ENCODE measurements at places on chromosomes 5 and 9.

DNA sequence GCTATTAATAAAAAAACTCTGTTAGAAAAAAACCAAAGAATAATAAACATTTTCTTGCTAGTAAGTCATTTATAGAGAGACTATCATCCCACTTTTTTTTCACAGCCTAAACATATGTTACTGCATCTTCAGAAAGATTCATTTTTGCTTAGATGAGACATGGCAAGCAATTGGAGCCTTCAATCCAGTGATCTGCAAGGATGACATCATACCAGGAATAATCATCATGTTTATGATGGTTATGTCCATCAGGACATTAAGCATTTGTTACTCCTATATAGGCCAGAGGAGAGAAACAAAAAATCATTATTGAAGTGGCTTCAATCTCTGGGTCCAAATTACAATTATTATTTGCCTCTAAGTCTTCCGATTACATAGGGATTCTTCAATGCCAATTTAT lies 626.3 kb upstream of the CCNG1 start:
- no peak for DNase-seq

DNA sequence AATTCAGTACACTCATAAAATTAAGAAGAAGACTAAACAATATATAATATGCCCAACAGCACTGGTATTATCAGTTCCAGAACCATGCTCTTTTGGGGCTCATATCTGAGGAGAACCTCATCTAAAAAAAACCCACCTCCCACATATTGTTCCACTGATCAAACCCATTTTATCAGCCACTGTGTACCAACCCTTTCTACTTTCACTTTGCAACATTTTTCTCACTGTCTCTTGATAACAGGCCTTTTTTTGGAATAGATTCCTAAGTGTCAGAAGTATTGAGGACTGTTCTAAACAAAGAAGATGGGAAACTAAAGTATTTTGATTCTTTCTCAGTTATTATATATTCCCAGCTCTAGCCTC lies 173.2 kb downstream of the GABRB2 start:
- no peak for DNase-seq

GRCh38 chr5:56725711-56726411 lies 89.5 kb upstream of the MAP3K1 start:
- DNase-seq = no peak

DNA sequence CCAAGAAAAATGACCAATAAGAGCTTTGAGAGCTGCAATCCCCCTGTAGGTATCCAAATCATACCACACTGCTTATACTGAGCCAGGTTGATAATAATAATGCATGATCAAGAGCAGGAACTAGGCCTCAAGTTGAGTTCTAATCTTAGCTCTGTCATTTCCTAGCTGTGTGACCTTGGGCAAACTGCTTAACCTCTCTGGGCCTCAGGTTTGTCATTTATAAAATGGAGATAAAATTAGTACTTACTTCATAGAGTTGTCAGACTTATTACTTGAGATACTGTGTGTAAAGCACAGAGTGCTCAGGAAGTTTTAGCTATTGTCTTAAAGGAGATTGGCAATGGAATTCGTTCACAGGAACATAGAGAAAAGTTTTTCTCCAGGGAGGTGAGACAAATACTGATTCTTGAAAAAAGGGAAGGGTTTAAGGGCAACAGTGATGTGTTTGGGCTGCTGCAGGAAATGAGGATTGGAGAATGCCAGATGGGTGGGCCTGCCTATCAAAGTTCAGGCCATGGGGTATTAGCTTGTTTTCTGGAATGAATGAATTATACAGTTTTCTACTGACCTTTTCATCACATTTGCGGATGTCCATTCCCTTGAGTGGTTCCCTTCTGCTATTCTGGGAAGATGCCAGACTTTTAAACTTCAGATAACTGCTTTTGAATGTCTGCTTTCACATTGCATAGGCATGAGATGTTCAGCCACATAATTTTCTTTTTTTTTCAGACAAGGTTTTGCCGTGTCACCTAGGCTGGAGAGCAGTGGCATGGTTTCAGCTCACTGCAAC lies 10.2 kb upstream of the ATP6V0E1 start:
- peak; percentile 72 for DNase-seq

DNA sequence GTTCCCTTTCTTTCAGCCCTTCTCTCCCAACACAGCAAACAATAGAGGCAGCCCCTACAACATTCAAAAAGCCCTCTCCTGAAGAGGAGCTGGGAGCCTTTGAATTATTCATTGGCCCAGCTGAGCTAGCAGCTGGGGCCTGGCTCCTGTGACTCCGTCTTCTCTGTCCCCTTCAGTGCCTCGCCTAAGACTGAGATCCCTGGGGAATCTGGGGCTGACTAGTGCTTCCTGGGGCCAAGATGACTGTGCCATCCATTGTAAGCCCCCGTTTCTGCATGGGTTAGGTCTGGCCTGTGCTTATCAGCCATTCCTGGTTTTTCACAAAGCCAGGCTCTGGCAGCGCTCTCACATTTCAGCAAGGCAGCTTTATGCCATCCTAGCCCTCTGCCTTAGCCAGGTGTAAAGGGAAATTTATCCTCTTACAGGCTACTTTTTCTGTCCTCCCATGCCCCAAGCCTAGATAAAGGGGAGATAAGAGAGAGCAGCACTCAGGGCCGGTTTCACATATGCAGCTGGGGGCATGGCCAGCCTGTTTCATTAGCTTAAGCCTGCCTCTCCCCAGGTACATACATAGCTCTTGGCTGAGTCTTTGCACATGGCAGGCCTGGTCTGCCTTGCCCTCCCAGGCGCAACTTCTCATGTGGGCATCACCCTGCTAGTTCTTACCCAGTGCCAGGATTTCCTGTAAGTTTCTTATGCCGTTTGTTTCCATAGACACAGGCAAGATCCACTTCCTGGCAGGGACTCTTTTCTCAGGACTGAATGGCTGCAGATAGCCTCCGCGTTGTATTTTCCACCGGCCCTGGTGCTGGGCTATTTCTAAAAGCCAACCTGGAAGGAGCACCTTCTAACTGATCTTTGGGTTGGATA lies 15.8 kb downstream of the PTPA start:
- DNase-seq = no peak

DNA sequence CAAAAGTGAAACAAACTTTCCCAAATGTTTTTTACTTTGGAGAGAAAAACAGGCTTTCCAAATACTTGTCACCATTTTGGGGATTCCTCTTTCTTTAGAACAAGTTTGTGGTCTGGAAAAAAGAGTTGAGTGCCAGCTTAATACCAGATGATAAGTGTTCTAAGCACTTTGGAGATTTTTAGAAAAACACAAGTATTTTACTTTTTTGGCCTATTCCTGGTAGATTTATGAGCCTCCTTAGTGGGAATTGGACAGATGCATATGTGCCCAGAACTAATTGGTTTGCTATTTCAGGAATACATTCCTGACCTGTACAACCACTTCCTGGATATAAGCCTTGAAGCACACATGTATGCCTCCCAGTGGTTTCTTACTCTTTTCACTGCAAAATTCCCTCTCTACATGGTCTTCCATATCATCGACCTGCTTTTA lies 40.5 kb downstream of the GPR21 start:
- DNase-seq = no peak

DNA sequence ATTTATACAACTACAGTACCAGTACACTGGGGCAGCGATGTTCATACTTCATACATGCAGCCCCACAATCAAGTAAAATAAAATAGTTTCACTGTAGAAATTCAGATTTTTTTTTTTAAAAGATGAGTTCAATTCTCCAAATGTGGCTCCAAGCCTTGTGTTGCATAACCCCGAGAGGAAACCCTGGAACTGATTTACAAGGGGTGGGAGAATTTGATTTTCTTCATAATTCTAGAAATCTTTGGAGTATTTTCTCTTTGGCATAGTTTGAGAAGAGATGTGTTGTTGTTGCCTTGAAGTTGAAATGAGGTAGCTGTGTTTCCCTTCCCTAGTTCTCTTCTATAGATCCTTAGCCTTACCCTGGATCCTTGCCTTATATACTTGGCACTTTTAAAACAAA lies 3.1 kb downstream of the RHOBTB3 start:
- no peak for DNase-seq

GRCh38 chr9:18263377-18263776 lies 210.6 kb upstream of the ADAMTSL1 start:
- DNase-seq = no peak

- peak; percentile 45 for DNase-seq
Measured at GRCh38 chr5:125865166-125865815, 557.9 kb upstream of the GRAMD2B start.

DNA sequence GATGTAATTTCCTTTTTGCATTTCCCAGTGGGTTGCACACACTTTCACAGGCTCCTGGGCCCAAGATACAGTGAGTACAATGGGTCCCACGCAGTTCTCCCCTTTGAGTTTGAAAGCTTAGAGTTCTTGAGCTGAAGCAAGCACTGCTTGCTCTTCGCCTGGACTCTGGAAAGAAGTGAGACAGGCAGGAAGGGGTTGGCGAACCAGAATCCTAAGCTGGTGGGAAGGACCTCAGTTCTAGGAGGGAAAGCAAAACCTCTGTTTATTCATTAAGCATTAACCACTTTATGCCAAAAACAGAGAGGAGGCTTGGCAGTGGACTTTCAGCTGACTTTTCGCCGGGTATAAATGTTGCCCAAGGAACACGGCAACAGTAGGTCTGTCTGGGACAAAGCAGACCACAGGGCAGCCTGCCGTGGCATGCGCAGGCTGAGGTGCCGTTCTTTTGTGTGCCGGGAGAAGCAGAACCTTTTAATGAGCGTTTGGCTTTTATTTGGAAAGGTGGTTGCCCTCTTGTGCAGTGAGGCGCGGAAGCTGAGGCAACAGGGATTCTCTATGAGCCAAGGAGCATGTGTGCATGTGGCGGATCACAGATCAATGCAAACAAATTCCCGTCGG lies 239.9 kb upstream of the PANK3 start:
- DNase-seq = no peak

GRCh38 chr5:103441523-103441922 lies 121.1 kb downstream of the NUDT12 start:
- DNase-seq = no peak

GRCh38 chr5:68303038-68303738 lies 87.6 kb downstream of the PIK3R1 start:
- no peak for DNase-seq

GRCh38 chr9:20671635-20672034 lies 12.4 kb upstream of the FOCAD start:
- no peak for DNase-seq

DNA sequence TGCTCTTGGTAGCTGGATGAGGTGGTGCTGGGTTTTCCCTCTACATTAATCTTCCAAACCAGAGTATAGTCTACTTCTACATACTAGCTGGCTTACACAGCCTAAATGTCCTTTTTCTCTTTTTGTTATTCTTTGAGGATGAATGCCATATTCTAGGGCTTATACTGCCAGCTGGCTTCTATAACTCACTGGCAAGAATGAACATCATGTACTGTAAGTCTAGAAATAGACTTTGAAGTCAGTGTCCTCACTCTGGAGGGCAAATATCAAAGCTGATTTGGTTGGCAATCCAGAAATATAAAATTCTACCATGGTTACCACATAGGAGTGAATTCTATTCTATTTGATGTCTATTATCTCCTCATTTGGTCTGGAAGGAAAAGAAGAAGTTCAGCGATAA lies 251.7 kb upstream of the TYRP1 start:
- no peak for DNase-seq

DNA sequence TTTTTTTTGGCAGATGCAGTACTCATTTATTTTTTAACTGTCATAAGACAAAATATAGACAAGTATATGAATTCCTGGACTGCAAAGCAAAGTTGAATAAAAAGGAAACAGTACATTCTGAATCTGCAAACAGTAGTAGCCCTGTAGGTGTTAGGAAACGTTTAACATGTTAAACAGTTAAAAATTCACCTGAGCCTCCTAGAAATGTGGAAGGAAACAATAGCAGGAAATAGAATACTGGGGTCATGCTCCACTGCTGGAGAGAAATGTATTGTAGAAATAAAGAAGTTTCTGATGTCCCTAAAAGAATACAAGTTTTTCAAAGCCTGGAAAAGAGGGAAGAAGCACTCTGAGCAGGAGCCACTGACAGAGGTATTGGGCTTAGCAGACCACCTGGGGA lies 866.0 kb downstream of the PTPRD start:
- DNase-seq = no peak

Data from brain microvascular endothelial cell (primary cell).